CD8-positive, alpha-beta memory T cell (primary cell): ENCODE measurements at places on chromosomes 5 and 9.

DNA sequence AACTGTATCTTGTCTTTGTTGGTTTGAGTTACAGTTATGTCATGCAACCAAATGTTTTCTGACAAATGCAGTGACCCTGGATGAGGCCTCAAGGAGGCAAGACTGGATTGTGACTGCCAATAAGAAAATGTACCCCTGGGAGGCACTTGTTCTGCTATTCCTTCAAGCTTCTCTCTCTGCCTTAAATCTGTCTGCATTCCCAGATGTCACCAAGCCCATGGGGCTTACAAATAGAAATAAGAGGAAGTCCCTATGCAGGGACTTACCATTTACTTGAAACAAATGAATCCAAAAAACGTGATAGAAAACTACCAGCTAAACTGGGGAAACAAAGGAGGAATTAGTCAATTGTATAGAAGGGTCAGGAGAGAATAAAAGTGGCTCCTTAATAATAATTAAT is 8.2 kb upstream of the PARP8 start:
- no peak overlapping the region for H3K27ac ChIP-seq
- no peak for DNase-seq
- no peak overlapping the region for H3K4me3 ChIP-seq
- H3K4me1 ChIP-seq: peaks cover 1% of the 10 kb centered on the region
- no peaks in the 10 kb centered on the region for H3K27me3 ChIP-seq

DNA sequence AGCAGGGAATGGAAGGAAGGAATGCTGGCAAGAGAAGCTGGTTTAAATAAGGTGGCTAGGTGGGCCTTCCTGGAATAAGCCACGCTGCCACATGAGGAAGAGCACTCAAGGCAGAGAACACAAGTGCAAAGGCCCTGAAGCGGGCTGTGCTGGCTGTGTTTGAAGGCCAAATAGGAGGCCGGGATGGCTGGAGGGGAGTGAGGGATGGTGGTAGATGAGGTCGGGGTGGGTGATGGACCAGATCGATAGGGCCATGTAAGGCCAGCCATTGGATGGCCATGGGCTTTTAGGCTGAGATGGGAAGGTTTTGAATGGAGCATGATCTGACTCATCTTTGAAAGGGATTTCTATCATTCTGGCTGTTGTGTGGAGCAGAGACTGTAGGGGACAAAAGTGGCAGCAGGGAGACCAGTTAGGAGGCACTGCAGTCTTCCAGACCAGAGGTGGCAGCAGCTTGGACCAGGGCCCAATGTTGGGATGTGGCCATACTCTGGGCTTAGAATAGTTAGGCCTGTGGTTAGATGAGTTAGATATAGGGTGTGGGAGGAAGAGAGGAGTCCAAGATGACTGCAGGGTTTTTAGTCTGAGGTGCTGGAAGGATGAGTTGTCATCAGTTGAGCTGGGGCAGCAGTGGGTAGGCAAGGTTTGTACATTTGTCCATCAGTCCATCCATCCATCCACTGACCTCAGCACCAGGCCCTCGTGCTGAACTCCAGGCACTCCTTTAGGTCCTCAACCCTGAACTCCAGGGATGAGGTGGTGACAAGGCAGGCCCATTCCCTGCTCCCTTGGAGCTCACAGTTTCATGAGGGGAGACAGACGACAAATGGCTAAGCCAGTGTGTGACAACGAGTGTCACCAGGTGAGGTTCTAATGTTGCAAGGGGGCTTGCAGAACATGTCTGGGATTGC is 30.3 kb downstream of the NDST1 start:
- H3K27me3 ChIP-seq: no peaks in the 10 kb centered on the region
- H3K27ac ChIP-seq: no peak overlapping the region
- H3K4me1 ChIP-seq: no peaks in the 10 kb centered on the region
- no peak overlapping the region for H3K4me3 ChIP-seq

GRCh38 chr9:121261107-121261460 is 6.9 kb upstream of the GSN start:
- no peak overlapping the region for H3K4me3 ChIP-seq
- H3K27me3 ChIP-seq: no peaks in the 10 kb centered on the region
- H3K4me1 ChIP-seq: no peaks in the 10 kb centered on the region
- no peaks in the 10 kb centered on the region for H3K36me3 ChIP-seq
- no peak overlapping the region for H3K27ac ChIP-seq
- DNase-seq: no peak

GRCh38 chr9:86361176-86361575 is 7.0 kb upstream of the TUT7 start:
- H3K4me1 ChIP-seq: no peaks in the 10 kb centered on the region
- no peak overlapping the region for H3K27ac ChIP-seq
- no peak for DNase-seq
- no peaks in the 10 kb centered on the region for H3K27me3 ChIP-seq
- H3K4me3 ChIP-seq: no peak overlapping the region
- no peaks in the 10 kb centered on the region for H3K36me3 ChIP-seq

DNA sequence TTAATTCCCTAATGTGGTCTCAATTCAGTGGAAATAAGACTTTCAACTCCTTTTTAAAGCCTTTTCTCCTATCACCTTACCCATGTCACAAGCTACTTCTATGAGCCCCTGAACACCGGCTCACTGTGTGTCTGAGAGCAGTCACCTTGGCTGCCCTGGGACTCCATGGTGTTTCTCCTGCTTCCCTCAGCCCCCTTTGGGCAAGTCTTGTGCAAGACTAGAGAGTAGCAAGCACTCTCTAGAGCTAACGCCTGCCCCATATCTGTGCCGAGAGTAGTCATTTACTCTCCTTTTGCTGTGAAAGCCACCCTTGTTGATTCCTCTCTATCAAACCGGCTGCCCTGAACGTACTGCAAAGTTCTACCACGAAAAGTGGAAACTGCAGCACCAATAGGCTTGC is 77.9 kb upstream of the DAB2 start:
- no peak overlapping the region for H3K27ac ChIP-seq
- no peaks in the 10 kb centered on the region for H3K36me3 ChIP-seq
- H3K27me3 ChIP-seq: no peaks in the 10 kb centered on the region
- no peaks in the 10 kb centered on the region for H3K4me1 ChIP-seq

GRCh38 chr5:64838803-64839202 is 70.1 kb downstream of the CWC27 start:
- no peak for DNase-seq
- no peak overlapping the region for H3K4me3 ChIP-seq
- no peaks in the 10 kb centered on the region for H3K4me1 ChIP-seq
- H3K36me3 ChIP-seq: no peaks in the 10 kb centered on the region
- no peak overlapping the region for H3K27ac ChIP-seq

DNA sequence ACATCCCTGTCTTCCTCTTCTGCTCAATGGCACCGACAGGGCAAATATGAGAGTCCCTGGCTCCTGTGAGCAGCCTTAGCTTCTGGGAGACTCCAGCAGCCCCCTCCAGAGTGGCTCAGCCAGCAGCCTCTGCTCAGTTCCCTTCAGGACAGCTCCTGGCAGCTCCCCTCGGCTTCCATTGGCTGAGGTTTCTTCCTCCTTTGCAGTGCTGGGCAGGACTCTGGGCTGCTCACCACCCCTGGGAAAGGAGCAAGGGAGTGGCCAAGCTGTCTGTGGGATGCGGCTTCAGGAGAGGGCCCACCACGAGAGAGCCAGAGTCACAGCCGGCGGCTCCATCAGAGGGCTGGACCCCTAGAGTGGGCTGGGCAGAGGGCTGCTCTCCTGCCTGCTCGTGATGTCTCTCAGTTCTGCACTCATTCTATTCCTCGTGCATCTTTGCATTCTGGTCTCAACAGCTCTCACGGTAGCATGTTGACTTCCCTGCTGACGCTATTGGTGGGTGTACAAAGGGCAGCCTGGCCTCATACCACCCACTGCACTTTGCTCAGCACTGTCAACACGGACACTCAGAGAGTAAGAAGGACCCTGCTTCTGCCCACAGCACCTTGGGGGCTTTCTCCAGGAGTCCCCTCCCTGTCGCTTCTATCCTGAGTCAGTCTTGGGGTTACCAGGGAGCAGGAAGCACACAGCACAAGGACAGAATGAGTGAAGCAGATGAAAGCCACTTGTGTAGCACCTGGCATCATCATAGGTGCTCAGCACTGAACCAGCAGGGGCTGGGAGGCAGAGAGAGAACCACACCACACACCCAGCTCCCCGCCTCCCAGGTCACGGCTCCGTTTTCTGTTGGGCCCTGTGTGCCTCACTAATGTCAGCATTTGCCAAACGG is 80.9 kb upstream of the ALDH1B1 start:
- DNase-seq: no peak
- H3K36me3 ChIP-seq: no peaks in the 10 kb centered on the region
- no peak overlapping the region for H3K27ac ChIP-seq
- no peaks in the 10 kb centered on the region for H3K27me3 ChIP-seq

GRCh38 chr9:6055216-6055615 is 39.8 kb upstream of the RANBP6 start:
- DNase-seq: no peak
- H3K4me1 ChIP-seq: peaks cover 4% of the 10 kb centered on the region
- no peaks in the 10 kb centered on the region for H3K27me3 ChIP-seq
- H3K27ac ChIP-seq: no peak overlapping the region
- no peaks in the 10 kb centered on the region for H3K36me3 ChIP-seq

DNA sequence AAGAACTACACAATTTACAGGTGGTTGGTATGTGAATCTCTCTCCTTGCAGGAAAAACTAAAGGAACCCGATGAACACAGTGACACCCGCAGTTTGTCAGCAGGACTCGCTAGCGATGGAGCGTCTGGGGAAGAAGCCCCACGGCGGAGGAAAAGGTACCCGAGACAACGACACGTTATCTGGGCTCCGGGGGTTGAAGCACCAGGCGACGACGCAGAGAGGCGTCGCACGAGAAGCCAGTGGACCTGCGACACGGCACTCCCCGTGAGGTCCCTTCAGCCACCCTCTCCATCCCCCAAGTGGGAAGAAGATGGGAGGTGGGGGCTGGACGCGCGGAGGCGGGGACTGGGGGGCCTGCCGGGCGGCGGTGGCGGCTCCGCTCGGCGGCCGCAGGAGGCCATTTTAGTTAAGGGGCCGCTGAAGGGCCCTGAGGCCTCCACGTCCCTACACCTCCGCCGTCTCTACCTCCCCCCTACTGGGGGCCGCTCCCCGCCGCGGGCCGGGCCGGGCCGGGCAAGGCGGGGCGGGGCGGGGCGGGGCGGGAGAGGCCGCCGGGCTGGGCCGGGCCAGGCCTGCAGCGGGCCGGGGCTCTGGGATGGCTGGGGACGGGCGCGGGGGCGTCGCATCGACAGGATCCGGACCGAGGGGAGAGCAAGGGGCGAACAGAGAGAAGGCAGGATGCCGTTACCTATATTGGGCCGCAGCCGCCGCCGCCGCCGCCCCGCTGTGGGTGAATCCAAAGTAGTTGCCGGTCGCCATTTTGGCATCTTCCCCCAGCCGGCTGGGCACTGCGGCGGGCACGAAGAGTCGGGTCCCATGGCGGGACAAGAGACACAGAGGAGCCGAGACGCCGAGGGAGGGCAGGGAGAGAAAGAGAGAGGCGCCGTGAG is 754 bp downstream of the ZFR start:
- H3K4me1 ChIP-seq: peaks cover 43% of the 10 kb centered on the region
- H3K27ac ChIP-seq: peak overlapping the region; percentile 75
- H3K36me3 ChIP-seq: no peaks in the 10 kb centered on the region
- DNase-seq: peak; percentile 70
- no peaks in the 10 kb centered on the region for H3K27me3 ChIP-seq
- H3K4me3 ChIP-seq: peak overlapping the region; percentile 81

- H3K4me1 ChIP-seq: no peaks in the 10 kb centered on the region
- H3K4me3 ChIP-seq: no peak overlapping the region
- no peaks in the 10 kb centered on the region for H3K27me3 ChIP-seq
Observed at GRCh38 chr5:6083311-6083978, 294.9 kb downstream of the MED10 start.

DNA sequence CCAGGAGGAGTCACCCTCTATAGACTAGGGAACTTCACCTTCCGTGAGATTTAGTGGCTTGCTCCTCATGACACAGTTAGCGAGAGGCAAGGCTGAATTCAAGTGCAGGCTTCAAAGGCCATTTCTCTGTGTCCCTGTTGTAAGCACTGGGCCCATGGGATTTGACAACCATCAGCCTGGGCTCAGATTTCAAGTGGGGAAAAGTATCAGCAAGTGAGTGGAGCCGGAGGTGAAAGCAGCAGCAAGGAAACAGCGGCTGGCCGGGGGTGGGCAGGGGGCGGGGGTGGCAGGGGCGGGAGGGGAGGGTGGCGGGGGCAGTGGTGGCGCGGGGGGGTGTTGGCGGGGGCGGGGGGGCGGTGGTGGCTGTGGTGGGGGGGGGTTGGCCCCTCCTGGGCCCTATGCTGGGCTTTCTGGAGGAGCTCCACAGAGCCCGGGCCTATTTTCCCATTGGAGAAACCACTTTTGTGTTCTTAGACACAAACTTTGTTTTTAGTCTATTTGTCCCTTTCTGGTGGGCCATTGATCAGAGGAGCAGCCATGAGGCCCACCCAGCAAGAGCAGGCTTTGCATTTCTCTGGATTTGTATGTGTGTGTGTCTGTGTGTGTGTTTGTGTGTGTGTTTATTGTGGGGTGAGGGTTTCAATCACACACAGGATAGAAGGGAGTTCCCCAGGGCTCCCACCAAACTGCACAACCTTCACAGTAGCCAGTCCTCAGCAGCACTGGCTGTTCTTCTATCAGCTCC is 165.4 kb upstream of the RAI14 start:
- DNase-seq: no peak
- H3K4me3 ChIP-seq: no peak overlapping the region
- H3K27ac ChIP-seq: no peak overlapping the region
- H3K36me3 ChIP-seq: no peaks in the 10 kb centered on the region

DNA sequence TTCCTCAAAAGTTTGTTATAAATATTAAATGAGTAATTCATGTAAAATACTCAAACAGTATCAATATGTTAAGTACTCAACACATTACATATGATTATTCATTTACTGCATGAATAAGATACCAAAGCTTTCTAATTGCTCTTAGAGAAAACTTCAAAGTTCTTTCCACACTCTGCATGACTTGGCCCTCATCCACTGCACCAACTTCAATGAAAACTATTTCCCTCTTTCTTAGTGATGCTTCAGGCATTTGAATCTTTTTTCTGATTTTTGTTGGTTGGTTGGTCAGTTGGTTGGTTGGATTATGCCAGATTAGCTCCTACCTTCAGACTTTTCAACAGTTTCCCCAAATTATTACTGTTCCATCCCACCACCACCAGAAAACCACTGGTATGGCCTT is 314.7 kb upstream of the RGMB start:
- no peak overlapping the region for H3K4me3 ChIP-seq
- no peaks in the 10 kb centered on the region for H3K4me1 ChIP-seq
- no peaks in the 10 kb centered on the region for H3K36me3 ChIP-seq
- no peak for DNase-seq
- no peak overlapping the region for H3K27ac ChIP-seq

DNA sequence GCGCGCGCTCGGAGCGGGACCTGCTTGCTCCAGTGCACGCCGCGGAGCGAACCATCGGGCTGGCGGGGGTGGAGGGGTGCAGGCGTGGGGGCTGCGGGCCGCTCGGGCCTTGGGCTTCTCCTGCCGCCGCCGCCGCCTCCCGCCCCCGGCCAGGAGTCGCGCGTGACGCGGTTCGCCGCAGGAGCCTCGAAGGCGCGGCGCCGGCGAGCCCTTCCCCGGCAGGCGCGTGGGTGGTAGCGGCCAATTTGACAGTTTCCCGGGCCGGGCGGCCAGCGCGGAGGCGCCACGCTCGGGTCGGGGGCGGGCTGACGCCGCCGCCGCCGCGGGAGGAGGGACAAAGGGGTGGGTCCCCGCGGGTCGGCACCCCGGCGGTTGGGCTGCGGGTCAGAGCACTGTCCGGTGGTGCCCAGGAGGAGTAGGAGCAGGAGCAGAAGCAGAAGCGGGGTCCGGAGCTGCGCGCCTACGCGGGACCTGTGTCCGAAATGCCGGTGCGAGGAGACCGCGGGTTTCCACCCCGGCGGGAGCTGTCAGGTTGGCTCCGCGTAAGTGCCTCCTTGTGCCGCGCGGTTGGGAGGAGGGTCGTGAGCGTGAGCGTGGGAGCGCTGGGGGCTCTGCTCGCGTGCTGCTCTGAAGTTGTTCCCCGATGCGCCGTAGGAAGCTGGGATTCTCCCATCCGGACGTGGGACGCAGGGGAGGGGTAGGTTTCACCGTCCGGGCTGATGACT is at the start of gene TJP2:
Gene TJP2 (plus strand): TSS at position 387 of the 725 bp plus-strand sequence. CDS start 96 bp downstream, at position 483.
- no peak for DNase-seq
- peaks cover 8% of the 10 kb centered on the region for H3K27me3 ChIP-seq
